ENCODE measurements at places on chromosomes 7 and 10.
A peak's percentile ranks its signal among the peaks of the same experiment; 100 is the strongest.

- no peak for DNase-seq
Measured at GRCh38 chr7:78499283-78499682, 700.7 kb downstream of the PHTF2 start.

- no peak for DNase-seq
Measured at GRCh38 chr10:86964061-86964846, 4.0 kb upstream of the ADIRF start.

GRCh38 chr7:157898802-157899505 lies 562.1 kb downstream of the DNAJB6 start:
- no peak for DNase-seq

DNA sequence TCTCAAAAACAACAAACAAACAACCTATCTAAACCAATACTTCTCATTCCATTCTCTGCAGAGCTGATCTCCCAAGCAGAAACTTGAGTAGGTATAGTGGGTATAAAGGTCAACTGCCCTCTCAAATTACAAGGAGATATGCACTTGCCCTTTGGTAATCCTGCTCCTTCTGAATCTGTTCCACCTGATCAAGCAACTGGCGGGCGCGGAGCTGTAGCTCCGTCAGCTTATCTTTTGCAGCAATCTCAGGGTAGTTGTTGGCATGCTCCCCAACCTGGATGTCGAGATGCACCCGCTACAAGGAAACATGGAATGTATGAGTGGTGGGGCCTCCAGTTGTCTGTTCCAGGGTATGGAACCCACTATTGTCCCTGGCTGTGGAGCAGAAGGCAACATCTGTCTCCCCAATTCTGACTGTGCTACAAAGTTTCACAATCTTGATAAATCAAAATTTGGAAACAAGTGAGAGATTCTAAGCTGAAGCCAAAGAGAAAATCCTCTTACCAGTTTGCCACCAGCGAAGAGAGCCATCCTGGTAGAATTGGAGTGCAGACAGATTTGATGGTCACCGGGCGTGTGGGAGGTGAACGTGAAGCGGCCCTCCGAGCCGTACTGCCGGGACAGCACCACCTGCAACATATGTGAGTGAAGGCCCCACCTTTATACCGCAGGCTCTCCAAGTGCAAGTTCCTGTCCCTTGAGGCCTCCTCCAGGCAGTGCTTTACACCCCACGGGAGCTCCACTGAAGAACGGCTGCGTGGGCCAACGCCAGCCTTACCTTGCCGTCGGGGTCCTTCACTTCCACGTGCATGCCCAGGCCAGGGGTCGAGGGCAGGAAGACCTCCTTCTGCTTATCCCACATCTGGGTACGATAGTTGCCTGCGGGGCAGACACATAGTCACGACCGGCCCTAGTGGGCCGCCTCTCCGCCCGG lies 819 bp downstream of the TMED4 start:
- DNase-seq, result peak; percentile 19

DNA sequence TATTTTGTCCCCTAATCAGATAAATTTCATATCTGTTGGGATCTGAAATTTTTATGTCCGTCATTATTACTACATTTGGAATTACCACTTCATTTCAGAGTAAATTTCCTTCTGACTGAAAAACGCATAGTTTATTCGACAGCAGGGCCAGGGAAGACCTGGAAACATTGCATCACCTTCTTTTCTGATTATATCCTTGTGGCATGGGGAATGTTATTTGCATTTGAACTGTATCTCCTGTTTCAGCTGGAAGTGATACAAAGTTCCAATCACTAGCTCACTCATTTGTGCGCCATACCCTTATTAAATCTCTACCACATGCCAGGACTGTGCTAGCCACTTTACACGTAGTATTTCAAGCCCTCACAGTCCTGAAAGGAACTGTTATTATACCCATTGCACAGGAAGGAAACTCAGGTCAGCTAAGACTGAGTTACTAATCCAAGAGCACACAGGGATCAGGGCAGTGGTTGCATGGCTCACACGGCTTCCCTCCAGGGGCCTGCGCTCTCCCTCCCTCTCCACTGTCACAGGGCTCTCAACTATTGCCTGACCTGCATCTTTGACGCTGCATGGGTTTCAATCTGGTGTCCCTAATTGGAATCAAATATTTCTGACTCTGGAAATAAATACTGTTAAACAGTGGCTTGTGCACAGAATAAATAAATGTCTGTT lies 84.4 kb upstream of the NANOS1 start:
- DNase-seq, result no peak

GRCh38 chr10:55274367-55274766 lies 473.3 kb upstream of the PCDH15 start:
- DNase-seq, result no peak

DNA sequence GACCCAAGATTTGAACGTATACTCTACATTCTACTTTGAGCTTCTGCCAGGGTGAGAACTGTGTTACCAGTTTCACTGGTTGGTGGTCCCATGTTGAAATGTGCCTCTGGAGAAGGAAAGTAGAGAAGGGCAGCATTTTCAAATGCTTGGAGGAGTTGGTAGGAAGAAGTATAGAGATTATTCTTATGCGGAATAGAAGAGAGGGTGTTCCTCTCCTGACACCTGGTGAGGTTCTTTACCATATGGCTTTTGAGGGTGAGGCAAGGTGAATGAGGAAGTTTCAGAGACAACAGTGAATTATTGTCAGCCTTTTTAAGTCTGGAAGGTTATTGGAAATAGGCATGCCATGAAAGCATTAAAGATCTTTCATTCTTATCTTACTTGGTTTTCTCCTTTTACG lies 34.3 kb downstream of the R3HCC1L start:
- no peak for DNase-seq

DNA sequence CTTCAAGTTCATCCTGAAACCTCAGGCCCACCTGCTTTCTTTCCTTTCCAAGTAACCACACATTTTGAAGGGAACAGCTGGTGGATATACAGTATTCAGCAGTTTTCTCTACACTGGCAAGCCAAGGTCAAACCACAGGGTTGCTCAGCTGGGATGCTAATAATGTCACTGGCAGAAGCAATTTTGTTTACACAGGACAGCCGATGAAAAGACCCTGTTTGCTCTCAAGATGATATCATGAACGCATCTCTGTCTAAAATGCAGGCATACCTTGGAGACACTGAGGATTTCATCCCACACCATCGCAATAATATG lies 186.2 kb downstream of the USP6NL start:
- DNase-seq, result peak; percentile 16
